ENCODE measurements at places on chromosomes 12 and 14.
A peak's percentile ranks its signal among the peaks of the same experiment; 100 is the strongest.

DNA sequence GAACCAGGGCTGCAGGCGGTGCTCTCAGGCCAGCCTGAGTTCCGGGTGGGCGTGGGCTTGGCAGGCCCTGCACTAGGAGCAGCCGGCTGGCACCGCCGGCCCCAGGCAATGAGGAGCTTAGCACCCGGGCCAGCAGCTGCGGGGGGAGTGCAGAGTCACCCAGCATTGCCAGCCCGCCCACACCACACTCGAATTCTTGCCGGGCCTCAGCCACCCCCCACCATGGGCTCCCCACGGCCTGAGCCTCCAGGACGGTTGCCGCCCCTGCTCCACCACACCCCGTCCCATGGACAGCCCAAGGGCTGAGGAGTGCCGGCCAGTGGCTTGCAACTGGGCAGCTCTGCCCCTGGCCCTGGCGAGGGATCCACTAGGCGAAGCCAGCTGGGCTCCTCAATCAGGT, 453.4 kb downstream of the TMTC2 start:
- no peak for DNase-seq

GRCh38 chr12:94534774-94535509, 75.3 kb upstream of the CEP83 start:
- DNase-seq = no peak

DNA sequence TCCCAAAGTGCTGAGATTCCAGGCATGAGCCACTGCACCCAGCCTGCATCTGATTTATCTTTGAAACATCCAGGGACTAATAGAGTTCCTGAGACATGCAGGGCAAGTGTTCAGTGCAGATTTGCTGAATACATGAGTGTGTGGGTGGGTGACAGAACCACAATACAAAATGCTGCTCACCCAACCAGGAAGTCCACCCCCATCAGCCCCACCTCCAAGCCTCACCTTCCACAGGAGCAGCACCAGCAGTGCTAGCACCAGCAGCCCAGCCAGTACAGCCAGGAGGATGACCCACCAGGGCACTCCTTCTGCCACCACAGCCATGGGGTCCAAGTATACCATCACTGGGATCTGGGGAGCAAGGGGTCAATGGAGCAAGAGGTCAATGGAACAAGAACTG, 20.0 kb downstream of the ITGA7 start:
- no peak for DNase-seq

DNA sequence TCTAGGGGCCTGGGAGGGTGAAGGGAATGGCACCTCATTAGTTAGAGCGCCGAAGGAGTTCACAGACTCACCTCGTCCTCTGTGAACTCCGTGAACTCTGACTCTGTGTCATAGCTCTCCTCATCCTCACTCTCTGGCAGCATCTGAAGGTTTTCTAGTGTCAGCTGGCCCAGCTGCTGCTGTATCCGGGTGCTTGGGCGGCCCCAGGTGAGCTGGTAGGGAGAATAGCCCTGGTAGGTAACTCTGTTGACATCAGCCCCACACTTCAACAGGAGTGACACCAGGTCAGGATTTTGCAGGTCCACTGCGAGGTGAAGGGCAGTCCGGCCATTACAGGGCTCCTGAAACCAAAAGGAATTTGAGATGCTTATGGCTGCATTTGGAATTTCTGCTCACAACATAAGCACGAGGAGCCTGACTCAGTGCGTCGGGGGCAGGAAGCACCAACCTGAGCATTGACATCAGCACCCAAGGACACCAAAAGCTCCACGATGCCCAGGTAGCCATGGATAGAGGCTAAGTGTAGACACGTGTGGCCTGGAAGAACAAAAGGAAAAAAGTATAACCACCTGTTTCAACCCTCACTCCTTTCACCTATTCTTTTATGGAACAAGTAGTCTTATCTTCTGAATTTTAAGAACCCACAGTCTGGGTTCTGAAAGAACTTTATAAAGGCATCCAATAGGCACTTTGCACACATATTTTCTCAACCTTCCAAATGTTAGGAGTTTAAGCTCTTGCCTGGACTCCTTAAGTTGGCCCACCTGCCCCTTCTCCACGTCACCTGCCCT, 2.0 kb downstream of the NFKBIA start:
- DNase-seq = peak; percentile 56

- peak; percentile 99 for DNase-seq
These were observed 423.2 kb downstream of the ATP23 start for GRCh38 chr12:58364389-58365086.

- DNase-seq = peak; percentile 20
These were observed 38.8 kb upstream of the TDRD9 start for GRCh38 chr14:103889313-103890051.

GRCh38 chr14:64788706-64789105, 84.5 kb downstream of the PLEKHG3 start:
- peak; percentile 94 for DNase-seq

GRCh38 chr14:52269982-52270381, 2.5 kb downstream of the PTGDR start:
- no peak for DNase-seq

DNA sequence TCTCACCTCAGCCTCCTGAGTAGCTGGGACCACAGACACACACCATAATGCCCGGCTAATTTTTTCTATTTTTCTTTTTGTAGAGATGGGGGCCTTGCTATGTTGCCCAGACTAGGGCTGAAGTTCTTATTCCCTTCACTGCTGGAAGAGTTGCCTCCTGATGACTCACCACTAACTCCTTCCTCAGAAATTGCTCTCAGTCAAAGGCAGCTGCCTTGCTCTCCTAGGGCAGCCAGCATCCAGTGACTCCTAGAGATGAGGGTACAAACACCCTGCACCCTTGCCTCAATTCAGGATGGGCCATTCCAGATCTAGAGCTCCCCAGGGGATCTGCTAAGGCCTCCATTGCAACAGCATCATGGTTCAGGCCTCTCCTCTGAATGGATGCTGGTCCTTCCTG, 54.0 kb upstream of the RASSF8 start:
- DNase-seq = peak; percentile 39

GRCh38 chr12:1805441-1806081, 14.8 kb upstream of the LRTM2 start:
- DNase-seq = no peak

DNA sequence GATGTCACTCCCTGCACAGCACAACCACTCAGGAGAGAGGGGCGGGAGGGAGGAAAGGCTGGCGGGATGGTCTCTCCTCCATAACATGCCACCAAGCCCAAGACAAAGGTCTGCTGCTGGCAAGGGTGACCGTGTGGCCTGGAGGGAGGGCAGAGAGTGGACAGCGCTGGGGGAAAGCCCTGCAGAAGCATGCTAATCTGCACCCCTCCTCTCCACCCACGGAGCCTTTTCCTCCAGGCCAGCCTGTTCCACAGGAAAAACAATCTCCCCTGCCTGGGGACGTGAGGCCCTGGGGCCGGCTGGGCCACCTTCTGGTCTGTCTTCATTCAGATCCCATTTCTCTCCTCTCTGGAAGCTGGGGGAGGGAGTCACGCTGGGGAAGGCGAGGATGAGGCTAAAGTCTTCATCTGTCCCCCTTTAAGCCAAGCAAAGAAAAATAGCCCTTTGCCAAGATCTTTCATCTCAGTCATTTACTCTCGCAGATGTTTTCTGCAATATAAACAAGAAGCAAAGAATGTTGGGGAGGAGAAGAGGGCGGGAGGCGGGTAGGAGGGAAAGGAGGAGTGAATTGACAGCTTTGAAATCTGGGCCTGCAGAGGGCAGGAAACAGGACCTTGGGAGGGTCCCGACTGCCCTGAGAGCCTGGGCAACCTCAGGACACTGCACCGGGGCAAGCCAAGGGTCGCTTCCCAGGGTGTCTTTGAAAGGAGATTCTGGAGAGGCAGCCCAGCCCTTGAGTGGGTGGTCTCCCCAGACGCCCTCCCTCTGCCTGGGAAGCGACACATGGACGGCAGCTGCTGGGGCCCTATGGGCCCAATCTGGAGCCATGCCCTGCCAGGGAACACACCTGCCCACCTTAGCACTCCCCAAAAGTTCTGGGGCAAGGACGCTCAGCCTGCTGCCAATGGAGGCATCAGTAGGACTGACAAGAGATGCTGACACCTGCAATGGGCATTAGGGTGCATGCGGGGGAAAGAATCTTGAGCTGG, 133.6 kb downstream of the ZFP36L1 start:
- DNase-seq = peak; percentile 61

All from IMR-90 (cell line).